ENCODE measurements at places on chromosomes 3 and 15. TPM values are rescaled to one million over a fixed set of nuclear protein-coding genes. Genes with fewer than 3 reads are reported as not detected.

- no peak for DNase-seq
Measured at GRCh38 chr3:58848826-58849225, 182.3 kb upstream of the FAM3D start.

DNA sequence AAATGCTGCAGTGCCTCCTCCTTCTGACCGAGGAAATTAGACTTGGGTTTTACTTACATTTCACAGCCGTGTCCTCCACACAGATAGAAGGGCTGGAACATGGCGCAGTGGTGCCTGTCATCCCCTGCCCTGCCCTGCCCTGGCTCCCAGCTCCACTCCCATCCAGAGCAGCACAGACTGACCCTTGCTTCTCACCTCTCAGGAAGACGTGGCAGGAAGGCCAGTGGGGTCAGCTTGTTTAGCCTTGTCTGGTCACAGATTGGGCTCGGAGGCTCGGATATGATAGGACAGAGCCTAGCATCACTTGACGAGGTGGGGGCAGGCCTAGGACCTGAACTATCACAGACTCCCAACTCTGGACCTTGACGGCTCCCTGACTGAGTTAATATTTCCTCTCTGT, 88.5 kb downstream of the LINGO1 start:
- no peak for DNase-seq

Gene DAZL
- not detected for total RNA-seq

Gene EPHA3
- 0.18 TPM for total RNA-seq

Gene CATSPER2
- 11.3 TPM for total RNA-seq

DNA sequence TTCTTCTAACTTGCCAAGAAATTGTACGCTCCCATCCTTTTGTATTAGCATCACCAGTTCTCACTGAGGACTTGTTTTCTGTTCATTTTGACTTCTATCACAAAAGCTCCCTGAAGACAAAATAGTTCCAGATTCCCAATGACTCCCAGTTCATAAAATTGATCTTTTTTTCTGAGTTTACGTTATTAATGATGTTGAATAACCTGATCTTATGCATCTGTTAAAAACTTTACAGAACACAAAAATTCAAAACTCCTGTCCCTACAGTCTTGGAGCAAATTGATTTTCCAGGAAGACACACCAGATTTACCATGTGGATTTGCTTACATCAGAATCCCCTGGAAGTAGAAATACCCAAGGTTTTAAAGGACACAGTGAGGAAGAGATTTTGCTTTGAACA, 8.3 kb upstream of the KCNMB2 start:
- DNase-seq: no peak
